Upper lobe of left lung (tissue), 6 donors: ENCODE measurements at places on chromosomes 5 and 9. TPM values are rescaled to one million over a fixed set of nuclear protein-coding genes. Genes with fewer than 3 reads are reported as not detected.

DNA sequence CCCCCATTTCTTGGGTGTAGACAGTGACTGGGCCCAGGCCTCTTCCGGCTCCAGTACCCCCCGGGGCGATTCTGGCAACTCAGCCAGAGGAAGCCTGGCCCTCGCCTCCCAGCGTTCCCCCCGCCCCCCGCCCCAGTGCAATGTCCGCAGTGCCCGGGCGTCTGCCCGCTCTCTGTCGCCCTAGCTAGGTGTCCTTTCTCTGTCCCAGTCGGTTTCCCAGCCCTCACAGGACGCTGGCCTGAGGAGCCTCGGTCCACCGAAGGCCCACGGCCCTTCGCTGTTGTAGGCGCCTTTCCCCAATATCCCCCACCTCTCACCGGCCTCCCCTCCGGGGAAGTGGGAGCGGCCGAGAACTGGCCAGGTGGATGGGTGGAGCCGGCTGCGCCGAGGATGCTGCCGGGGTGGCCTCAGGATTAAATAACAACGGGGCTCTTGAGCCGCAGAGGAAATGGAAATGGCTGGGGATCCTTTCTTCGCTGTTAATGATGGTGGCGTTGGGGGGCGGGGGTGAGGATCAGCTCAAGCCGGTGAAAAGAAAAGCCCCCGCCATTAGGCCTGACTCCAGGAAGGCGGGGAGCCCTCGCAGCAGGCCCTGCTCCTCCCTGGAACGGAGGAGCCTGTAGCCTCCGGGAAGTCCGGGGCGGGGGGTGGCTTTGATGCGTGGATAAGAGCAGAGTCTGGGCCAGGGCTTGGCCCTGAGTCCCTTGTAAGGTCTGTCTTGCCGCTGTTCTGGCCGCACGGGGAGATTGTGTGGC is 1.1 kb upstream of the SPRY4 start:
- DNase-seq: peak; percentile 86

GRCh38 chr9:118529624-118530214 is 825.5 kb downstream of the TLR4 start:
- DNase-seq: no peak

DNA sequence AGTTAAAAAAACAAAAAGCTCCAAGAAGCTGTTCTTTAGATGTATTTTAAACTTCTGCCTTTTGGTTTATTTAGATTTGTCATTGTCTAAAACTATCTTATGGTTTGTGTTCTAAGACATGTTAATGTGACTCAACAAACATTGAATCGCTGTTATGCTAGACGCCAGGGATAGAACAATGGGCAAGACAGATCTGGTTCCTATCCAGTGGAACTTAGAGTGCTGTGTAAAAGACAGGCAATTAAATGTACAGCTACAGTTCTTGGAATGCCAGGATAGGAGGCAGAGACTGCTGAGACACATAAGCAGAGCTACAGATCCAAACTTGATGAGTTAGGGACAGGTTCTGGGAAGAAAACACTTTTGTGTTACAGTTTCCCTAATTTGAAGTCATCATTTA is 22.4 kb downstream of the LYRM7 start:
- DNase-seq: no peak

DNA sequence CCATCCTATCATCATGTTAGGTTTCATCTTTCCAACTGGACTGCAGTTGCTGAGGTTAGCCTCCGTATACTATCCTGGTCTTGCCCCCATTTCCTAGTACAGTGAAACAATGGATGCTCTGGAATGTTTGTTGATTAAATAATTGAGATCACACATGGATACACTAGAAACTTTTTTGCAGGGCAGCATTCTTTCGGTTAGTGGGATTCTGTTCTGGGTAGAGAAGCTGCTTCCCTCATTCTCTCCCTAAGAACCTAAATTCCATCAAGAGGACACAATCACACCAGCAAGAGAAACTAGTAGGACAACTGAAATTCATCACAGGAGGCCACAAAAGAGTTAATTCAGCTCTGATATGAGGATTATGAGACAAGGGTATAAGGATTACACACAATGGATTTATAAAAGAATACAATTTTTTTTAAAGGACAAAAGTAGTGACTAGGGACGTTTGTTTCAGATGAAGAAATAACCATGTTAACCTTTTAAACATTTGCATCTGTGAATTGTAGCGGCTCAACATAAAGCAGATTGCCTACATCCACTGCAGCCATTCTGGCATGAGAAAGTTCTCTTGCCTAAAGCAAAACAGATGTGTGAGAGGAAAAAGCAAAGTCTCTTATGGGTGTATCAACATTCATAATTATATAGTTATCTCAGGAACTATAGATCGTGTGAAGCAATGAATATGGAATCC is 162.7 kb upstream of the LHFPL2 start:
- no peak for DNase-seq

GRCh38 chr9:129464972-129465833 is 155.7 kb downstream of the C9orf50 start:
- DNase-seq: no peak

DNA sequence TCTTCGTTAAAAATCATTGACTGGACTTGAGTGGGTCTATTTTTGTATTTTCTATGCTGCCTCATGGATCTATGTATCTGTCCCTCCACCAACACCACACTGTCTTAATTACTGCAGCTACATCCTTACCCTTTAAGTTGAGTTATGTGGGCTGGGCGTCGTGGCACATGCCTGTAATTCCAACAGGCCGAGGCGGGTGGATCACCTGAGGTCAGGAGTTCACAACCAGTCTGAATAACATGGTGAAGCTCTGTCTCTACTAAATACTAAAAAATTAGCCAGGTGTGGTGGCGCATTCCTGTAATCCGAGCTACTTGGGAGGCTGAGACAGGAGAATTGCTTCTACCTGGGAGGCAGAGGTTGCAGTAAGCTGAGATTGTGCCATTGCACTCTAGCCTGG is 48.2 kb downstream of the XRCC4 start:
- no peak for DNase-seq

DNA sequence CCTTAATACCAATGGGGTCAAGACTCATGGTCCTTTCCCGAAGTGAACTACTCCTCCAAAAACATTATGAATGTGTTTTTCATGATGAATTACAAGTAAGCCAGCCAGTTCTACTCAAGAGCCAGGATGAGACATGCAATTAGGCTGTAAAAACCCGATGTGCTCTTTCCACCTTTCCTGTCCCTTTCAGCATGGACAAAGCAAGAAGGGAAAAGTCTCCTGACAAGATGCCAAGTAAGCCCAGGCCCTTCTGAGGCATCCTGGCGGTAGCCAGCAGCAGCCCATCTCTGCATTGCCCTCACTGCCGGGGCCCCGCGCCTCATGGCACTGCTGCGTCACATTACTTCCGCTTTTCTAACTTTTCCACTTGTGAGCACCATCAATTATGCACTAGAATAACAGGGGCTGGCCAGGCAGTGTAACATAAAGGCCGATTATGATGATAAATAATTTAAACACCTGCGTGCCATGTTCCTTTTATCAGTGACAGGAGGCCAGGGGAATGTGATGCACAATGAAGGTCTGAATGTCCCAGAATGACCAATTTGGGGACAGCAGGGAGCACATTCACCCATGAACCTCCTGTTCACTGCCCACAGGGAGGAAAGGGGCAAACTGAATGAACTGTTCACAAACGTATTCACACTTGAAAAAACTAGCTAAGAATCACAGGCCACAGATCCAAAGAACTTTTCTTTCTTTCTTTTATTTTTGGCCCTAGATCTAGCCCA is 37.4 kb downstream of the EFNA5 start:
- no peak for DNase-seq

DNA sequence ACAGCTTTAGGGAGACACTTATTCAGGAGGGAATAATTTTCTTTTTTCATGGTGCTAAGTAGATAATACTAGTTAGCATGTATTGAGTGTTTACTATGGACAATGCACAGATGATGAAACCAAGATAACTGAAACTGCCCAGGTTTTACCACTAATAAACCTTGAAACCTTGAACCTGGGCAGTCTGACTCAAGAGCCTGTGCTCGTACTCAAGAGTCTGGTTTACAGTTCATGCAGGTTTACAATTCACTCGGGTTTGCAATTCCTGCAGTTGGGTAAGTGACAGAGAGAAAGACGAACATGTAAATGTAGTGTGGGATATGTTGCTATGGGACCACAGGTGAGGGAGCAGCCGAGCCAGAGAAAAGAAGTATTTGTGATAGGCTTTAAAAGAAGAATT is 28.2 kb downstream of the NUP214 start:
- no peak for DNase-seq

DNA sequence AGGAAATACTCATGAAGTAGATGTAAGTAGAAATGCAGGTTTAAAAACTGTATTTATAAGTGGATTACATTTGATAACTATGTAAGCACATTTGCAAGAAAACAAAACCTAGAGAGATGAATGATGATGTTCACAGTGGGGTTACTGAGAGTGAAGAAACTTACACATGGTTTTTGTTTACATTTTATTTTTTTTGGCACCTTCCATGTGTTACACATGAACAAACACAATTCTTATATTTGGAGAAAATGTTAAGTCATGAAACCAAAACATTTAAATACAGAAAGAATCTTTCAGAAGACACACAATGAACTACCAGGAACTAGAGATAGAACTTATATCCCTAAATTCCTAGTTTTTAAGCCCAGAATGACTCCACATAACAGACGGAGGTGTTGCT is 51.5 kb upstream of the SPATA31E1 start:
- DNase-seq: no peak

DNA sequence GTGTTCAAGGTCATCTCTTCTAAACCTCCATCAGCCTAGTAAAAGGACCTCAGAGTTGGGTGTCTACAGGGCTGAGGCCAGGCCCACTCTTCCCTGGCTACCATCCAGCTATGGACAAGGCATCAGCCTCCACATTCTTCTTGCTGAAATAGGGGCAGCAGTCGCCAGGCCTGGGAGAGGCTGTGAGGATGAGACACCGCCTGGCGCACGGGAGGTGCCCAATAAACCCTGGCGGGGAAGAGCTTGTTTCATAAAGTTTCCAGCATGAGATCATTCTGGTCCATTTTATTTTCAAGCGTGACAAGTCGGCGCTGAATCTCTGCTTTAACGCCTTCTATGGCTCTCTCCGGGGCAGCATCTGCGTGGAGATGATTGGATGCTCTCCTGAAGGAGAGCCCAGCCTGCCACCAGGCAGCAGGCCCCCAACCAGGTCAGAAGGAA is 153.4 kb downstream of the OLFM1 start:
- DNase-seq: no peak

GRCh38 chr9:125883565-125884217 is 136.5 kb downstream of the PBX3 start:
- no peak for DNase-seq

DNA sequence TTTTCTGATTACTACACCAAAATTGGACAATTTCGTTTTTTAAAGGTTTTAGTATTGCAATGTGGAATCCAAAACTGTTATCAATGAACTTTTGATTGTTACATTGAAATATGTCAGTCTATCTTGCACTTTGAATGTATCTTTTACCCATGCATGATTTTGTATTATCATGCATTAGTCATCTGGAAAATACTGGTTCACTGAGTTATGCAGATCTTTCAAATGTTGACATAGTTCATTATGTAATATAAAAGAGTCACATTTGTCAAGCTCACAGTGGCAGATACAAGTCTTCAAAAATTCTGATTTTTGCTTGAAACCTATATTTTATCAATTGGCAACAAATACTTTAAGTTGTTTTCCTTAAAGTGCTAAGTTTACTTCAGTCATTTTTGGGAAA is 85.2 kb downstream of the NR3C1 start:
- DNase-seq: no peak

DNA sequence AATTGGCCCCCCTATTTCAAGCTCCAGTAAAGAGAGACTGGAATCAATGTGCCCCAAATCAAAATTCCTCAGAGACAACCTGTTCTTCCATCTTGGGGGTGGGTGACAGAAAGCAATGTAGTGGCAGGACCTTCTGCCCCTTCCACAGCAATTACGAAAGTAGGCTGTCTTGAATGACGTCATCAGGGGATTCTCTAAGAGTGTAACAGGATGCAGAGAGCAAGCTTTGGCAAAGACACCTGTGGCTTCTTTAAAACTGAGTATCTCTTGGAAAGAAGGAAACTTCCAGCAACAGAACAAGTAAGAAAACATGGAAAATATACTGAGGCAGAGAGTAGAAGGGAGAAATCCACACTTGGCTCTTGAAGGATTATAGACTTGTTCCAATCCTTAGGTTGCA is 247.6 kb upstream of the PDE4D start:
- no peak for DNase-seq

DNA sequence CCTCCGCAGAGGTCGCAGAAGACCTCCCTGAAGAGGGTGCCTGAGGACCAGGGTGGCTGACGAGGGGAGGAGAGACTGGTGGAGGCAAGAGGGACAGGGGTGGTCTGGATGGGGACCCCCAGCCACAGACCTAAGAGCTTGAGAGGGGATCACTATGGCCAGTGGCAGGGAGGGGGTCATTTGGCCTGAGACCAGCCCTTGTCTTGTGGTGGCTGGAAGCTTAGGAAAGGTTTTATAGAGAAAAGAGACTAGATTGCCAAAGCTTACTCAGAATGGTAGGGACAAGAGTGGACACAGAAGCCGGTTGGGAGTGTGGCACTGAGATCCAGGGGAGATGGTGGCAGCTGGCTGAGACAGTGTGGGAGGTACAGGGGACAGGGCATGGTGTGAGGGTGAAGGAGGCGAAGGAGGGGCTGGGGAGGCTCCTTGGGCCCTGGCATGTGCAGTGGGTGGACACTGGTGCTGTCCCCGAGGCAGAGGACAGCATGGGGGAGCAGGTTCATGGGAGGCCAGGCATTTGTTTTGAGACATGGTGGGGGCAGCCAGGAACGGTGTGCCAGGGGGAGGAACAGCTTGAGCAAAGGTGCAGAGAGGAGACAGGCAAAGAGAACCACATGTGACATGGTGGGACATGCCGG is 123.0 kb downstream of the C9orf50 start:
- DNase-seq: no peak

GRCh38 chr9:104068546-104068945 is 25.6 kb upstream of the SMC2 start:
- no peak for DNase-seq

GRCh38 chr9:13568405-13568804 is 288.9 kb upstream of the MPDZ start:
- no peak for DNase-seq

- DNase-seq: no peak
These were observed 222.9 kb downstream of the ARL15 start for GRCh38 chr5:54087436-54087835.

- no peak for DNase-seq
These were observed 112.2 kb upstream of the ZNF608 start for GRCh38 chr5:124858612-124859011.

DNA sequence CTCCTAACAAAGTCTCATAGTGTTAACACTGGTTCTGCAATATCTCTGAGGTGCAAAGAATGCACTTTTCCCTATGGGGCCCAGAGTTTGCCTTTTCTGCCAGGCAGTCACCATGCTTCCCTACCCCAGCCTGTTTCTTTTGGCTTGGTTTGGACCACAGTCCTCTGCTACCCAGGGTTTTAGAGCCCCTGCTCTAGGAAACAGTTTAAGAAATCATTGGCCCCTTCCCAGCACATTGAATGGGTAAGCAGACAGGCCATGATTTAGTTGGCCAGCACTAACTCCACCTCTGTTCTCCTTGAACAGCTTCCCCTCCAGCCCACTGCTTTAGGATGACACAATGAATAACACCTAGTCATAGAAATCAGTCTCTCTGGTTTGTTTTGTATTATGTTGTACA is 73.2 kb downstream of the UBAP1 start:
- no peak for DNase-seq

The PCDHB10 gene
- total RNA-seq: 2.2 TPM

The SEMA4D gene
- total RNA-seq: 58.5 TPM

The SUSD3 gene
- total RNA-seq: 4.1 TPM

The PTBP3 gene
- 55.0 TPM for total RNA-seq

The PCDHB8 gene
- not detected for total RNA-seq

The SOHLH1 gene
- not detected for total RNA-seq

The AFAP1L1 gene
- 20.6 TPM for total RNA-seq

The TMEM174 gene
- total RNA-seq: not detected

The CAVIN4 gene
- 0.44 TPM for total RNA-seq

The RNF183 gene
- total RNA-seq: not detected

The GRXCR2 gene
- not detected for total RNA-seq

The C9 gene
- 0.51 TPM for total RNA-seq
